ENCODE measurements at places on chromosomes 11 and 22. TPM values are rescaled to one million over a fixed set of nuclear protein-coding genes. Genes with fewer than 3 reads are reported as not detected.

Gene FXYD6
- total RNA-seq: 83.4 TPM

Gene RAB36
- 5.7 TPM for total RNA-seq

Gene OR52E8
- total RNA-seq: not detected

Gene OR10D3
- not detected for total RNA-seq

Gene TMEM184B
- 42.6 TPM for total RNA-seq

Gene IRAG1
- 0.21 TPM for total RNA-seq

Gene WT1
- total RNA-seq: 8.5 TPM

Gene MFNG
- total RNA-seq: 1.2 TPM

Gene SAA1
- total RNA-seq: 5.8 TPM

Gene TMPRSS4
- 16.8 TPM for total RNA-seq

Gene DDX25
- total RNA-seq: 1.2 TPM

Gene OR51I1
- total RNA-seq: not detected

Gene FOXRED2
- total RNA-seq: 16.6 TPM

Gene RIC3
- total RNA-seq: 10.2 TPM

Gene SCGB1D2
- total RNA-seq: not detected

Gene TNNT3
- not detected for total RNA-seq

Gene TESMIN
- 3.8 TPM for total RNA-seq

Gene BAIAP2L2
- total RNA-seq: 4.1 TPM

Gene OR51B5
- total RNA-seq: not detected

Gene C11orf65
- total RNA-seq: 0.25 TPM

Gene CCDC15
- total RNA-seq: 3.1 TPM

Gene FHIP1B
- total RNA-seq: 34.0 TPM

Gene APOBEC3A
- total RNA-seq: 0.34 TPM

Gene OR8D4
- not detected for total RNA-seq

Gene RASSF10
- total RNA-seq: 3.9 TPM

Gene TIGD3
- total RNA-seq: 0.89 TPM

Gene RFPL3
- not detected for total RNA-seq

Gene ARHGAP32
- total RNA-seq: 17.5 TPM

Gene LRRC55
- 0.04 TPM for total RNA-seq

Gene PYGM
- total RNA-seq: 0.27 TPM

Gene IGSF22
- total RNA-seq: not detected

Gene ACER3
- total RNA-seq: 20.8 TPM

Gene HEPN1
- total RNA-seq: not detected

Gene ARHGEF12
- total RNA-seq: 52.1 TPM

Gene LSP1
- total RNA-seq: not detected

Gene TLCD5
- total RNA-seq: 9.3 TPM

Gene CLMP
- total RNA-seq: 2.9 TPM

Gene H19
- total RNA-seq: 78.8 TPM

Gene CNGA4
- 0.14 TPM for total RNA-seq

Gene EFCAB6
- total RNA-seq: 2.3 TPM

Gene CCDC188
- 0.55 TPM for total RNA-seq

Gene MPEG1
- not detected for total RNA-seq

Gene OR5P2
- not detected for total RNA-seq

Gene FXYD2
- 5.0 TPM for total RNA-seq

Gene LYVE1
- 0.27 TPM for total RNA-seq

Gene TSPAN18
- 4.7 TPM for total RNA-seq

Gene MAJIN
- total RNA-seq: 0.68 TPM

Gene PRG2
- 0.33 TPM for total RNA-seq

Gene P2RX6
- total RNA-seq: not detected

All from kidney epithelial cell (primary cell).